ENCODE measurements at places on chromosomes 5 and 9.

DNA sequence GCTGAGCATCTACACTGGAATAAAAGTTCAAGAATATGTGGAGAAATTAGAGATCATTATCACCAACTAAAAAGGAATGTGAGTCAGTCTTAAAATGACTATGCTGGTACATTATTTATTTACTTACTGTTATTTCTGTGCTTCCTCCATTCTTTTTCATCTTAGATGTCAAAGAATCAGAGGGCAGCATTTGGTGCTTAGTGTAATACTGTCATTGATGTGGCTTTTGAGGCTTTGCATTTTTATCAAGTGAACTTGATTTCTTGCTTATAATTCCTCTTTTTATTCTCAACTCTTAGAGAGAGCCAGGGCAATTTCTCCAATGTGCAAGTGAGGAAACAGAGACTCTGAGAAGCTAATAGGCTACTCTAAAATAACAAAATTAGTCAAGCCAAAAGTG lies 163.7 kb upstream of the TRPC7 start:
- no peak for DNase-seq

DNA sequence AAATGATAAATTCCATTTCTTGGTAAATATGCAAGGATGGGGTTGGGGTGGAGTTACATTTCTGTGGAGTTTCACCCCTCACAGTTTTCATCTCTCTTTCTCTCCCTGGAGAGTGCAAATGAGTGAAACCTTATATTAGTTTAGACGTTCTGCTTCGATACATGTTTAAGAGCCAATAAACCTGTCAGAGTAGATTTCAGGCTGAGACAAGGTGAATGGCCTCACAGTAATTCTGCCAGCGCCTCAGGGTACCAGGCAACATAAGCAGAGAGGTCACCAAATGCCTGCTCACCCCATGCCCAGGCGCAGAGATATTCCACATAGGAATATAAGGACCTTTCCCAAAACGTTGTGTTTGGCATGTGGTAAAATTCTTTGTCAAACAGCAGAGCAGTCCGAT lies 154.9 kb upstream of the VLDLR start:
- DNase-seq: no peak

GRCh38 chr5:122435234-122435633 lies 123.2 kb downstream of the SNCAIP start:
- no peak for DNase-seq

DNA sequence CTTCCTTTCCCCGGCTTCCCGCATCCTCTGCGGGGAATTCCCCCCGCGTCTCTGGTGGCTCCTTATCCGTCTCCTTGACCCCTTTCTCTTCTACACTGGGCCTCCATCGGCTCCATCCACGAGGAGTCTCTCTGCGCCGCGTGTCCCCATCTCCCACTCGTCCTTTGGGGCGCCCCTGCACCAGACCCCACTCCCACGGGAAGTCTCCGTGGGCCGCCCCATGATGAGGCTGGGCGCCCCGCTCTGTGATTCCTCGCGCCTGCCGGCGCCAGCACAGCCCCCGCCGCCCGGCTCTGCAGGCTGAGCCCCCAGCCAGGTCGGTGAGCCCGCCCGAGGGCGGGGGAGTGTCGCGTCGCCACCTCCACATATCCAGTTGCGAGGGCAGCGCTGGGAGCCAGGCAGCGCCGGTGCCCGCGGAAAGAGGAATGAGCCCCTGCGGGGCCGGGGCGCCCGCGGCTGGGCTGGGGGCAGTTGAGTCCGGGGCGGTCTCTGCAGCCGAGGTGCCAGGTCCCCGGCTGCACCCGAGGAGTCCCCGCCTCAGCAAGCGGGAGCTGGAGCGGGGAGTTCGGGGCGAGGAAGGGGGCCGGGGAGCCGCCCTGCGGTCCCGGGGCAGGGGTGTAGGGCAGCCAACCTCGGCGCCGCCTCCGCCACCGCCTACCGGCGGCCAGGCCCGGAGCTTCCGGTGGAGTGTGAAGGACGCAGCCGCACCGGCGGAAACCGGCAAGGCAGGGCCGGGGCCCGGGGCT lies 2.1 kb upstream of the TRAF1 start:
- peak; percentile 45 for DNase-seq

GRCh38 chr9:93960971-93961841 lies 6.1 kb upstream of the BARX1 start:
- no peak for DNase-seq

- DNase-seq: no peak
Measured at GRCh38 chr5:149156435-149157083, 15.3 kb downstream of the ABLIM3 start.

DNA sequence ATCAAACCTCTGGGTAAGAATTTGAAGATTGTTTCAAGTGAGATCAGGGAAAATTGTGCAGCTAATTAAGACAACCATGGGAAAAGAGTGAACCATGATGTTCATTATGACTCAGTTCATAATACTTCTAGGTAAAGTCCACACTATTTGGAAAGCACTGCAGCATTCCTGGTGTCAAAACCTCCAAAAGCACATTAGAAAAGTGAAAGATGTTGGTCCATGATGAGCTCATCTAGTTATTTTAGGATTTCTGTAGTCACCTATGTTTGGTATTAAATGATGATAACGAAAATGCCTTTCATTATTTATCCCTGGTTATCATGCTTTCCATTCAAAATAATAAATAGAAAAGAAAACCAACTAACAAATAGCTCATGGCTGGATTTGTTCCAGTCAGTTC lies 49.1 kb downstream of the PTCD2 start:
- DNase-seq: no peak

DNA sequence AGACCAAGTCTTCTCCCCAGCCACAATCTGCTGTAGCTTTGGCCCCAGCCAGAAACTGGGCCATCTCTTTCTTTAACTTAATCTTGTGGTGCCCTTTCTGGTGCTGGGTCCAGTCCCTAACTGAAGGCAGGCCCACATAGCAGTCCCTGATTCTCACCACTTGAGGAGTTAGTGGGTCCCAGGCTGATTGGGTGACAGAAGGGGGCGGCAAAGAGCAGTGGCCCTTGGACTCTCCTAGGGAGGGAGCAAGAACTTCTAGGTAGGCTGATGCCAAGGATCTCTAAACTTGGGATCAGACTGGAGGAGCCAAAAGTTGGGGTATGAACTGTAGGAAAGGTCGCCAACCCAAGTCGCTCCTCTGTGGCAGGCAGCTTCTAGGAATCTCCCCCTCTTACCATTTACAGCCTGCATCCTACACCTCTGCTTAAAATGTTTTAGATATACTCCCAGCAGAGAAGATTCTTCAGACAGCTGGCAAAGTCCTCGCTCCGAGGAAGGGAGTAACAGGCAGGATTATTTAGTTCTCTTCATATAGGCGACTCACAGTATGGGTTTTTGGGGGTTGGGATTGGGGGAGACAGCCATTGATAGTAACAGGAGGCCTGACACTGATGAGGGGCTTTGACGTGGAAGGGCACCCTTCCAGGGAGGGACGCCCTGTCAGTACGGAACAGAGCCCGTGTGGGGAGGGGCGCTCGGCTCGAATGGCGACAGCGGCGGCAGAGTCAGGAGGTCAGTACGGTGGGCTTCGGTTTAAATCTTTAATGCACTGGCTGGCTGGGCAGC lies 2.0 kb upstream of the CCL27 start:
- peak; percentile 62 for DNase-seq

DNA sequence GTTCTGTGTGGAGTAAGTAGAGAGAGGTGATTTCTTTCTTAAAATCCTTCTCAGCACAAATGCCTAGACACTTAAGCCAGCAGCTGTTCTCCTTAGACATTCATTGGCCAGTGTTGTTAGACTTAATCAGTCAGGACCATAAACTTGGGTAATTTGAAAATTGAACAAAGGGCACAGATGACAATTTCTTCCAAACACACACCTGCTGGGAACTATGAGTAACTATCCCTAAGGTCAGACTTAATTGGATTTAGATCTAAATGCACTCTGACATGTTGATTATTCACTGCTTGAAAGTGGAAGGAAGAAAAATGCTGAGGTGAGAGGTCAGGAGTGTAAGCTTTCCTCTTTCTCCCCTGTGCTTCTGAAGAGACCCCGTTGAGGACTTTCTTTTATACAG lies 1083.7 kb upstream of the DMAC1 start:
- no peak for DNase-seq

GRCh38 chr9:130254747-130255630 lies 10.6 kb upstream of the HMCN2 start:
- no peak for DNase-seq

All from neuronal stem cell (in vitro differentiated cells).